ENCODE measurements at places on chromosomes 12 and 14. TPM values are rescaled to one million over a fixed set of nuclear protein-coding genes. Genes with fewer than 3 reads are reported as not detected.

GLIPR1L1 gene
- total RNA-seq: not detected

DNA sequence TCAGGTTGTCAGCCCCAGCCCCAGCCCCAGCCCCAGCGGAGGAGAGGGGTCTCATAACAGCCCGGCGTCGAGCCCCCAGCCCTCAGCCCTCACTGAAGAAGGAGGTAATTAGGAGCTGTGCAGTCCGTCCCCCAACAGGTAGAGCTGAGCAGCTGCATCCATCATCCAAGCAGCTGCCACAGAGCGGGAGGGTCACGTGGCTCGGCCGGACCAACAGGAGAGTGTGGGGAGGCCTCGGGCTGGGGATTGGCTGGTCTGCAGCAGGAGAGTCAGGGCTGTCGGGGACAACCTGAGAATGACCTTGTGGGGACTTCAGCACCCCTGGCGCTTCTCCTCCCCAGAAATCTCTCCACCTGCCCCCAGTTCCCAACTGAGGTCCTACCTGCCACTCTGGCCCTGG, 29.6 kb downstream of the SMUG1 start:
- no peaks in the 10 kb centered on the region for H3K36me3 ChIP-seq
- no peaks in the 10 kb centered on the region for H3K4me1 ChIP-seq
- no peaks in the 10 kb centered on the region for H3K27me3 ChIP-seq
- H3K27ac ChIP-seq: no peak overlapping the region
- DNase-seq: no peak

- peak overlapping the region; percentile 97 for H3K4me3 ChIP-seq
- no peaks in the 10 kb centered on the region for H3K27me3 ChIP-seq
These were observed 883 bp upstream of the CDCA4 start for GRCh38 chr14:105021656-105022275.

GRCh38 chr12:132610051-132610759, at the start of gene LRCOL1:
Gene LRCOL1, minus strand, starts transcription at chr12:132610582. Its CDS starts 4,331 bp downstream, at chr12:132606251.
- peak; percentile 52 for DNase-seq
- no peaks in the 10 kb centered on the region for H3K36me3 ChIP-seq
- H3K4me3 ChIP-seq: peak within 1 kb of the TSS; percentile 4
- H3K4me1 ChIP-seq: no peaks in the 10 kb centered on the region
- H3K27me3 ChIP-seq: peaks cover 37% of the 10 kb centered on the region
- no peak within 1 kb of the TSS for H3K27ac ChIP-seq

- H3K4me3 ChIP-seq: no peak overlapping the region
- H3K27me3 ChIP-seq: no peaks in the 10 kb centered on the region
- peak overlapping the region; percentile 37 for H3K27ac ChIP-seq
- no peaks in the 10 kb centered on the region for H3K36me3 ChIP-seq
These were observed 53.4 kb downstream of the PLBD1 start for GRCh38 chr12:14514154-14514842.

GRCh38 chr14:104138098-104138717, at the start of gene KIF26A:
Gene KIF26A, plus strand, starts transcription at chr14:104138587. Its CDS starts 136 bp downstream, at chr14:104138723.
- H3K27me3 ChIP-seq: no peaks in the 10 kb centered on the region
- no peak within 1 kb of the TSS for H3K27ac ChIP-seq
- no peaks in the 10 kb centered on the region for H3K36me3 ChIP-seq
- DNase-seq: no peak
- H3K4me3 ChIP-seq: peak within 1 kb of the TSS; percentile 59
- peaks cover 15% of the 10 kb centered on the region for H3K4me1 ChIP-seq

DNA sequence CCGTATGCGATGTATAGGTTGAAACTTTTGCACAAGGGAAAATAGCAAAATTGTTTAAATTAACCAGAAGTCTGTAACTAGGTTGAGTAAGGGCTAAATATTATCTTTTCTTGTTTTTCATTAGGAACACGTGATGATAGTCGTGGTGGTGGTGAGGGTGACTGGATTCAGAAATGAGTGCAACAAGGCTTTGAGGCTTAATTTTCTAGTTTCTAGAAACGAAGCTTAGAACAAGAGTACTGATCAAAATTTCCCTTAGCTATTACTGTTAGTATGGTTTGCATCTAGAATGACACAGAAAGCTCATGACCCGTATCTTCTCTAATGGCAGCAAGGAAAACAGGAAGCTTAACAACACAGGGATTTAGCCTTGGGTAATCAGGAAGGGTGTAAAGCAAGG, 7.0 kb downstream of the SLIRP start:
- H3K4me1 ChIP-seq: no peaks in the 10 kb centered on the region
- H3K27me3 ChIP-seq: no peaks in the 10 kb centered on the region
- H3K27ac ChIP-seq: no peak overlapping the region
- no peaks in the 10 kb centered on the region for H3K36me3 ChIP-seq
- H3K4me3 ChIP-seq: no peak overlapping the region

- no peak overlapping the region for H3K27ac ChIP-seq
- H3K27me3 ChIP-seq: no peaks in the 10 kb centered on the region
- no peaks in the 10 kb centered on the region for H3K36me3 ChIP-seq
- no peak overlapping the region for H3K4me3 ChIP-seq
These were observed 143.4 kb upstream of the PRICKLE1 start for GRCh38 chr12:42732908-42733411.

Measured in breast epithelium (tissue), 4 donors.